ENCODE measurements at places on chromosomes 11 and 22.
A peak's percentile ranks its signal among the peaks of the same experiment; 100 is the strongest.

DNA sequence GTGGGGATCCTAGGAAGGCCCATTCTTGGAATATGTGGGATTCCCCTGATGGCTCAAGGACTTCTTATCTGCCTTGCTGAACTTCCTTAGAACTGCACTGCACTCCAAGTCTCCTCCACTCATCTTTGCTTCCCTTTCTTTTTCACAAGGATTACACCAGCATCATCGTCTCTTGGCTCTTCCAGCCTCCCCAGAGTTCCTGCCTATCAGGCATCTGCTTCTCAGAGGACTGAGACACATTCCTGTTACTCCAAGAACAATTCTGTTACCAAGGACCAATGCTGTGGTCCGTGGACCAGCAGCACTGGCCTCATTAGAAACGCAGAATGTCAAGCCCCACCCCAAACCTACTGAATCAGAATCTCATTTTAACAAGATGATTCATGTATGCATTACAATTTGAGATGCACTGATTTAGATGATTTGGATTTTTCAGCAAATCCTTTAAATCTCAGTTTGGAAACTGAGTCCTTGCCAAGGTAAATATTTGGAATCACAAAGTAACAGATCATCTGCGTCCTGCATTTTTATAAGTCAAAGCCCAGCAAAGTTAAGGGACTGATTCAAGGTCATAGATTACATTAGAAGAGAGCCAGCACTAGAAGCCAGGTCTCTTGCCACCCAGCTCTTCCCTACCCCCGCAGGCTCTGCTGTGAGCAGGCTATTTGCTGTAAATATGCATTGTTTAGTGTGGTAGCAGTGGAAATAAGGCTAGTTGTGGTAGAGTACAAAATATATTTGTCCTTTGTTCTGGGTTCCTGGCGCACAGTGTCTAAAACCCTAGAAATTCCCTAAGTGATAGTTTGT, 110.9 kb downstream of the SWAP70 start:
- no peak overlapping the region for H3K27ac ChIP-seq
- DNase-seq, result no peak
- peaks cover 34% of the 10 kb centered on the region for H3K36me3 ChIP-seq
- H3K4me1 ChIP-seq, result peaks cover 9% of the 10 kb centered on the region
- no peaks in the 10 kb centered on the region for H3K27me3 ChIP-seq
- H3K4me3 ChIP-seq, result no peak overlapping the region

- DNase-seq, result no peak
- H3K4me3 ChIP-seq, result no peak overlapping the region
- H3K36me3 ChIP-seq, result no peaks in the 10 kb centered on the region
These were observed 99.8 kb downstream of the CTTN start for GRCh38 chr11:70498171-70498571.

DNA sequence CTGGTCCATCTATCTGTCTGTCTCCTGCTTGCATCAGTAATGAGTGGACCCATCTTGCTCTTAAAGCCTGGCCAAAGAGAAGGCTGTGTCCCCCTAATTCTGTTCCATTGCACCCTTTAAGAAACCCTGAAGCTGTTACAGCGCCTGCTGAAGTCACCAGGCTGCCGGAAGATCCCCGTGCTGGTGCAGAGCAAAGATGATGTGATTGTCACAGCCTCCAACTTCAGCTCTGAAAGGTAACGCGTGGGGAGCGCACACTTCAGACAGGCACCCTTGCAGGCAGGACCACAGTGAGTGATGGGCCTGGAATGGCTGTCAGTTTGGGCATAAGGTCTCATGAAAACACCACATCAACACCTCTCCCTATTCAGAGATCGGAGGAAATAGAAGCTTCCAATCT, 18.4 kb downstream of the GTPBP1 start:
- no peak for DNase-seq
- H3K4me1 ChIP-seq, result no peaks in the 10 kb centered on the region
- no peak overlapping the region for H3K4me3 ChIP-seq
- no peaks in the 10 kb centered on the region for H3K27me3 ChIP-seq

DNA sequence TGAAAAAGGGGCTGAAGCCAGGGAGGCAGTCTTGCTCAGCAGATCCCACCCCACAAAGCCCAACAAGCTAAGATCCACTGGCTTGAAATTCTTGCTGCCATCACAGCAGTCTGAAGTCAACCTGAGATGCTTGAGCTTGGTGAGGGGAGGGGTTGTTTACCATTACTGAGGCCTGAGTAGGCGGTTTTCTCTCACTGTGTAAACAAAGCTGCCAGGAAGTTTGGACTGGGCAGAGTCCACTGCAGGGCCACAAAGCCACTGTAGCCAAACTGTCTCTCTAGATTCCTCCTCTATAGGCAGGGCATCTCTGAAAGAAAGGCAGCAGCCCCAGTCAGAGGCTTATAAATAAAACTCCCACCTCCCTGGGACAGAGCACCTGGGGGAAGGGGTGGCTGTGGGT, 746.1 kb upstream of the LRRC4C start:
- no peak overlapping the region for H3K27ac ChIP-seq
- no peak overlapping the region for H3K4me3 ChIP-seq
- peaks cover 7% of the 10 kb centered on the region for H3K4me1 ChIP-seq
- H3K27me3 ChIP-seq, result no peaks in the 10 kb centered on the region
- DNase-seq, result no peak

GRCh38 chr11:61059260-61059752, 43.0 kb upstream of the CD5 start:
- no peaks in the 10 kb centered on the region for H3K36me3 ChIP-seq
- peaks cover 10% of the 10 kb centered on the region for H3K27me3 ChIP-seq
- H3K4me1 ChIP-seq, result peaks cover 14% of the 10 kb centered on the region
- H3K27ac ChIP-seq, result no peak overlapping the region

DNA sequence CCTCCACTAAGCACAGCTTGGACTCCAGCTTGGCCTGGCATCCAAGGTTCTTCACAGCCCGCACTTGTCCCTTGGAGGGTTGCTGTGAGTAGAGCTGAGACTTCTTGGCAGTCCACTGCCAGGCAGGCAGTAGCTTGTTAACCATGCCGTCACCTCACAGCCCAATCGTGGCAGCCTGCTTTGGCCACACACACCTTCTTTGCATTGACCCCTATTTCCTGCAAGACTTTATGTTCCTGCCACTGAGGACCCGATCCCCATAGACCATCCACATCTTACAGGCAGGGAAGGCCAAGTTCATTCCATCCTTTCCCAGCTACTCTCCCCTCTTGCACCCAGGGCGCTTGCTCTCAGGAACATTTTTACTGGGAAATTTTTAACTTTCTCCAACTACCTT, 2.5 kb upstream of the PYGM start:
- DNase-seq, result no peak
- peaks cover 3% of the 10 kb centered on the region for H3K27me3 ChIP-seq
- peak overlapping the region; percentile 68 for H3K4me3 ChIP-seq
- H3K36me3 ChIP-seq, result peaks cover 33% of the 10 kb centered on the region

- no peaks in the 10 kb centered on the region for H3K27me3 ChIP-seq
- no peak overlapping the region for H3K4me3 ChIP-seq
- no peaks in the 10 kb centered on the region for H3K36me3 ChIP-seq
- no peak for DNase-seq
- no peak overlapping the region for H3K27ac ChIP-seq
These were observed 230.8 kb upstream of the DDI1 start for GRCh38 chr11:103805688-103806009.

GRCh38 chr11:35518766-35519165, 6.7 kb downstream of the PAMR1 start:
- peaks cover 48% of the 10 kb centered on the region for H3K4me1 ChIP-seq
- no peak for DNase-seq
- peaks cover 7% of the 10 kb centered on the region for H3K27me3 ChIP-seq
- no peak overlapping the region for H3K27ac ChIP-seq

- peaks cover 34% of the 10 kb centered on the region for H3K4me1 ChIP-seq
- no peaks in the 10 kb centered on the region for H3K36me3 ChIP-seq
- no peak for DNase-seq
- peaks cover 58% of the 10 kb centered on the region for H3K27me3 ChIP-seq
- H3K27ac ChIP-seq, result no peak overlapping the region
These were observed 53.4 kb upstream of the WNT7B start for GRCh38 chr22:46030231-46030880.

Measured in nephron progenitor cell (in vitro differentiated cells).